ENCODE measurements at places on chromosomes 11 and 22.

DNA sequence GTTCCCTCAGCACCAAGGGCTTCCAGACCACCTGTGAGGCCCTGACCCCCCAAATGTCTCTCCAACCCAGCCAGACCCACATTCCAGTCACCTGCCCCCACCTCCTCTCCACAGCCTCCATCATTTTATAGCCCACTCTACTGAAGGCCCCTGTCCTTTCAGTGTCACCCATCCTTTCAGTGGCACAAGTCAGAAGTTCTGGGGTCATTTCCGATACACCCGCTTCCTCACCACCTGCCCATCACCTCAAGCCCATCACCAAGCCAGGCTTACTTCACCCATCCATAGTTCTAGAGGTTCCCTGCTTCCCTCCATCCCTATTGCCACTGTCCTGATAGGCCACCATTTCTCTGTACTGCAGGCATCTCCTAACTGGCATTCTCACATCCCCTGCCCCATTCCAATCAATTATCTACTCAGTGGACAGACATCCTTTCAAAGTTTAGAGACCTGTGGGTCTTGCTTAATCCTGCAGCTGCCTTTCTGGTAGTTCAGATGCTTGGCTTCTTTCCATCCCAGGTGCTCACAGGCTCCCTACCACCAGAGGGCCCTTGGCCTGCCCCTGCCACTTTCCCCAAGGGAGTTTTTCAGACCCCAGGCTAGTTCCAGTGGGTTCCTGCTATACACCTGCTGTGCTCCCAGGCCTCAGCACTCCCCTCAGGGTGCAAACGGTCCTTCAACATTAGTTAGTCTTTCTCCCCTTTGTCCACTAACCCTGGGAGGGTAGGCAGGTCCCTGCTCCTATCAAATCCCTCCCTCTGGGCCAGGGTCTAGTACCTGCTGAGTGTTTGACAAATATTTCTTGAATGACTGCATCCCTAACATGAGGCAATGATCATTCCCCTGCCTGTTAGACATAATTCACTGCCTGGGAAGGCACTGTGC is 7.6 kb downstream of the KCNQ1OT1 start:
- DNase-seq, result no peak

DNA sequence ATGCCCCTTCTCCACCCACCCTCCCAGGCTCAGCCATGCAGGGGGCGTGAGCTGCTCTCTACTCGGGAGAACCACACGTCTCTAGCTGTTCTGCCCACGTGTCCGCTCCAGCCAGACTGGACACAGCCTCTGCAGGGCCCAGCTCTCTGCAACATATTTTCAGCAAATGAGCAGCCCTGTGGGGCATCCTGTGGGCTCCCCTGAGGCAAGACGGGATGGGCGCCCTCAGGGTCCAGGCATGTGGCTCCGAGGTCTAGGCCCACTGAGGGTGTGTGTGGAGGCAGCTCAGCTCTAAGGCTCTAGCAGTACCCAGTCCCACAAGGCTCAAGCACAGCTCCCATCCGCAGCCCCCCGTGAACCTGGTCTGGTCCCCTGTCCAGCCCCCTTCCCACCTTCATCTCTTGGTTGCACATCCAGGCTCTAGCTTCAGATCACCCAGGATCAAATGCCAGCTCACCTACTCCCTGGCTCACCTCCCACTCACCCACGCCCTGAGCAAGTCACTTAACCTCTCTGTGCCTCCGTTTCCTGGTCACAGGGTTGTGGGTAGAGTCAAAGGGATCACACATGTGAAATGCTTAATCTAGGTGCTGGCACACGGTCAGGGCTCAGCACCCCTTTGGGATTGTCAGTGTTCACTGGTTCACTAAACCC is 57.8 kb upstream of the TCF20 start:
- DNase-seq, result no peak

DNA sequence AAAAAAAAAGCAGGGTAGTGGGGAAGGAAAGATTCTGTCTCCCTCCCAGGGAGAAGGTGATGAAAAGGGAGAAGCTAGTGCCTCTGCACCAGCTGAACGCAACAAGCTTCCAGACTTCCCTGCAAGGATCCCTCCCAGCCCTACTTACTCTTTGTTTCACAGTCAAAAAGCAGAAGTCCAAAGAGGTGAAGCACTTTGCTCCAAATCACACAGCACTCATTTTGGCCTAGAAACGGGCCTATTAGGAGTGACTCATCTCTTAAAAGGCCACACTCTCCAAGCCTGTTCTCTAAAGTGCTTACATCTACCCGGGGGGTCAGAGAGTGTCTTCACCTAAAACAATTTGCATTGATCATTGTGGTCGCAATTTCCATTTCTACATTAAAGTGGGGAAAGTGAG is 17.7 kb upstream of the GRK3 start:
- DNase-seq, result no peak

GRCh38 chr11:70353329-70353728 is 45.0 kb upstream of the CTTN start:
- no peak for DNase-seq

- no peak for DNase-seq
Measured at GRCh38 chr11:8068605-8069221, 12.3 kb upstream of the TUB start.

DNA sequence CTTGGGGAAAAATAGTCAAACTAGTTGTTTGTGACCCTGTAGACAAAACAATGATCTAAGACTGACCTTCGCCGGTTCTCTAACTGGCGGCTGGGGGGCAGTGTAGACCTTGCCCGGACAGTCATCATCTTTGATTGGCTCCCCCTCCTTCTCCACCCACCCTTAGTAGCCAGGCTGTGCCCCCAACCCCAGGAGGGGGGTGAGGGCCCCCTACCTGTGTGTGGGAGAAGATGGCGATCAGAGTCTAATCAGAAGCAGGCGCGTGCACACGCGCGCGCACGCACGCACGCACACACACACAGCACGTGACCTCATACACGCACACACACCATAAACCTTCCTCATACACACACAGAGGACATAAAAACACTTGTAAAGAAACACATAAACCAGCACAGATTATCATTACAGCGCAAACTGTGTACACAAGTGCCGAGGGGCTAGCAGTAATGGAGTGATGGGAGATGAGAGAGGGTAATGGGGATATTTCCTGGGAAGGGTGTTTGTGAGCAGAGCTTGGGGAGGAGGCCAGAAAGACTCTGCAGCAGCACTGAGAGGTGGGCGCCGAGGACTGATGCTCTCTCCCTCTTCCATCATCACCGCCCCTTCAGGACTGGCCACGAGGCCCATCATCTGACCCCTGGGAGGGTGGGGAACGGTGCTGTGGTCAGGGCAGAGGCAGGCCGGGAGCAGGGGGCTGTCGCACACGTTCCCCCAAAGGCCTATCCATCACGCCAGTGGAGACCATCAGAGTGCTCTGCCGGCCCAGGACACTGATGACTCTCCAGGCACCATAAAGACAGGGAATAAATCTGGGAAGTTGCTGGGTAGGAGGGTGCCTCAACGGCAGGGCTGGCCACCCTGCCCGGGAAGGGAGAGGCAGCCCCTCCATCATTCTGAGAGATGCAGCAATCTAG is 12.2 kb downstream of the NECTIN1 start:
- no peak for DNase-seq

DNA sequence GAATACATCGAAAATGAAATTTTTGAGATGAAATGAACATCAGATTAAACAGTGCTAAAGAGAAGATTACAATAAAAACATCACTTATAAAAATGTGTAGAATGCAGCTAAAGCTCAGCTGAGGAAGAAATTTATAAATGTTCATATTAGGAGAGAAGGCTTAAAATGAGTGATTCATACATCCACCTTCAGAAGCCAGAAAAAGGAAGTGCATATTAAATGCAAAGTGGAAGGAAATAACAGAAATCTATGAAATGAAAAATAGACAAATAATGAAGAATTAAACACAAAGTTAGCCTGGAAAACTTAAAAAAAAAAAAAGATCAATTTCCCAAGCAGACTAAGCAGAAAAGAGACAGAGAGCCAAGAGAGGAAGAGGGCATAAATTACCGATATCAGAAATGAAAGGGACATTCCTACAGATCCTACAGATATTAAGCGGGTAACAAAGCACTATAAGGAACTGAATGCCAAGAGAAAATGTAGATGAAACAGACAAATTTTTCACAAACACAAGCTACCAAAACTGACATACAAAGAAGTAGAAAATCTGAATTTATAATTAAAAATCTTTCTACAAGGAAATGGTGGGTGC is 7.2 kb upstream of the MOB2 start:
- DNase-seq, result no peak

GRCh38 chr11:36116161-36116560 is 172.3 kb downstream of the LDLRAD3 start:
- DNase-seq, result no peak

- no peak for DNase-seq
Measured at GRCh38 chr11:92797874-92798273, 171.6 kb upstream of the MTNR1B start.

- no peak for DNase-seq
Measured at GRCh38 chr11:18969720-18970119, 30.5 kb upstream of the MRGPRX1 start.

DNA sequence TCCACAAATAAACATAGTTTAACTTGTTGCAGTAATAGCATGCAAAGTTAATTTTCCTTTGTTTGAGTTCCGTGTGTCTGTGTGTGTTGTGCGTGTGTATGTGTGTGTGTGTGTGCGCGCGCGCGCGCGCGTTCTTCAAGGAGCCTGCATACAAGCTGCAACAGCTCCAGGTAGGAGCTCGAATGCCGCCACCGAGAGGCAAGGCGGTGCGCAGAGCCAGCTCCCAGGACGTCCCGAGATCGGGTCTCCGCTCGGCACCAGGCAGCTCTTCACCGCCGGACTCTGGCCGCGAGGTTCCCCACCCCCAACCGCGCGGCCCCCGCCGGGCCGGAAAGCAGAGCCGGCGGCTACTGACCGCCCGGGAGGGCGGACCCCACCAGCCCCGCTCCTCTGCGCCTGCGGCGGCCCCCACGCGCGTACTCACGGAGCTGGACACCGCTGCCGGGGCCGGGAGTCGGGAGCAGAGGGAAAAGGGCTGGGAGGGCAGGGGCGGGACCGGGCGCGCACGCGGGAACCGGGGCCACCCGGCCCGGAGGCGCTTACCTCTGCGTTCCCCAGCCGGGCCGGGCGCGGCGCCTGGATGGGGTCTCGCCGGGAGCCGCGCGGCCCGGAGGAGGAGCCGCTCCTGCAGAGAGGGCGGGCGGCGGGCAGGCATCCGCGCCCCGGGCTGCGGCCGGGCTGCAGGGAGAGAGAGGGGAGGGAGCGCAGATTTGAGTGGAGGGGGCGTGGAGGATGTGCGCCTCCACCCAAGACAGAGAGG is 40.4 kb upstream of the AKIP1 start:
- no peak for DNase-seq

GRCh38 chr11:15668718-15669117 is 554.0 kb downstream of the INSC start:
- DNase-seq, result no peak

- no peak for DNase-seq
Measured at GRCh38 chr11:98965358-98965757, 55.4 kb upstream of the CNTN5 start.

- no peak for DNase-seq
Measured at GRCh38 chr11:117633186-117633754, 163.7 kb downstream of the DSCAML1 start.

GRCh38 chr11:17206463-17206862 is 1.3 kb downstream of the PIK3C2A start:
- no peak for DNase-seq

- DNase-seq, result no peak
Measured at GRCh38 chr22:19477321-19478044, 1.5 kb downstream of the UFD1 start.

DNA sequence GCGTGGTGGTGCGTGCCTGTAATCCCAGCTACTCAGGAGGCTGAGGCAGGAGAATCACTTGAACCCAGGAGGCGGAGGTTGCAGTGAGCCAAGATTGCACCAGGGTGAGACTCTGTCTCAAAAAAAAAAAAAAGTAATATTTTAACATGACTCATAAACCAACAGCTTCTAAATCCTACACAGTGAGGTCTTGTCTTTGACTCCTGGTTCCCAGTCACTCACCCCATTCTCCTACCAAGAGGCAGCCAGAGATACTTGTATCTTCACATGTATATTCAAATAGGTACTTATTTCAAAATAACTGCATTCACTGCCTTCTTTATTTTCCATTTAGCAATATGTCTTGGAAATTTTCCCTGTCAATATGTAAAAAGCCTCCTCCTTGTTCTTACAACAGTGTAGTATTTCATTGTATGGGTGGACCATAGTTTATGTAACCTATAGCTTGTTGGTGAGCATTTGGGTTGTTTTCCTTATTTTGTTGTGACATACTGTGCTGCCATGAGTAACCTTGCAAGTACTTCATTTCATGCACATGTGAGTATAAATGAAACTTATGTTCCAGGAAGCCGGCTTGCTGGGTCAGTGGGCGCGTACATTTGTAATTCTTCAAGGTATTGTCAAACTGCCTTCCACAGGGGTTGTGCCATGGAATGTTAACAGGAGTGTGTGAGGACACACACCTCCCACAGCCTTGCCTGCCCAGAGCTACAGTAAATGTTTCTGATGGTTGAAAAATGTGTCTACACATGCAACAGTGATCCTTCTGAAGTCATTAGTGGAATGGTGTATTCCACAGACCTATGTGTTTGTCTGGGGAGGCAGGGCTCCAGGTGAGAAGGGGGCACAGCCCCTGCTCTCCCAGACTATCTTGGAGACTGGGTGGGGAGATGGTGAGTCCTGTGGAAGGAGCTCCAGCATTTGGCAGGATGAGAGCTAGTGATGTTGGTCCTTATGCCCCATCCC is 47.9 kb downstream of the OSBP2 start:
- DNase-seq, result no peak

Data from stimulated activated CD8-positive, alpha-beta memory T cell treated with anti-CD3 and anti-CD28 coated beads, Interleukin-4, amount 100 ng/mL, for 4 hours (primary cell).